ENCODE measurements at places on chromosomes 12 and 14. TPM values are rescaled to one million over a fixed set of nuclear protein-coding genes. Genes with fewer than 3 reads are reported as not detected.

Gene PLBD1
- 5.6 TPM for polyA plus RNA-seq

- H3K27me3 ChIP-seq, result peaks cover 4% of the 10 kb centered on the region
- DNase-seq, result peak; percentile 5
- no peaks in the 10 kb centered on the region for H3K36me3 ChIP-seq
- H3K4me1 ChIP-seq, result no peaks in the 10 kb centered on the region
- H3K4me3 ChIP-seq, result no peak overlapping the region
These were observed 143.4 kb downstream of the KIF26A start for GRCh38 chr14:104281768-104282301.

Gene TCL1A
- polyA plus RNA-seq, result not detected

Gene FAM216A
- polyA plus RNA-seq, result 4.0 TPM

DNA sequence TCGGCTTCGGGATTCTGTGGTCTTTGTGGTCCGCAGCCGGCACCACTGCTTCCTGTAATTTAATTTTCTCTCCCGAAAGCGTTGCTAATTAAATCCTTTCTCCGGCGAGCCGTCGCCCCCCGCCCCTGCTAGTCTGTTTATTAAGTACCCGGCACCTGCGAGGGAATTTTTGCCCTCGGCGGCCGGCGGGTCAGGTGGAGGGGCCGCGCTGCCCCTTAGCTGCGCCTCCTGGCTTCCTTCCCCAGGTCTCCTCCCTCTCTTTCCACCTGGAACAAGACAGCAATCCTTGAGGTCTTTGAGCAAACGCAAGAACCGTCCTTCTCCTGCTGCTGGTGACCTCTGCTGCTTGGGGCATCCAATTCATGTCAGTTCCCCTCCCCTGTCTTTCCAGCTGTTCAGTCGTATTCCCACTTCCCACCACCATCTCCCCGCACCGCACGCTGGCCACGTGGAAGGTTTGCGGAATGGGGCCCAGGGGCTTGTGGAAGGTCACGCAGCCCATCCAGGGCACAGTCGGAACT, 16.2 kb downstream of the ZDHHC22 start:
- H3K4me1 ChIP-seq, result peaks cover 39% of the 10 kb centered on the region
- no peaks in the 10 kb centered on the region for H3K27me3 ChIP-seq
- no peak overlapping the region for H3K27ac ChIP-seq

- H3K4me3 ChIP-seq, result no peak overlapping the region
- peaks cover 25% of the 10 kb centered on the region for H3K4me1 ChIP-seq
- no peaks in the 10 kb centered on the region for H3K36me3 ChIP-seq
- no peak for DNase-seq
- peak overlapping the region; percentile 79 for H3K27ac ChIP-seq
These were observed 34.6 kb upstream of the PYGL start for GRCh38 chr14:50978888-50979287.

- no peaks in the 10 kb centered on the region for H3K27me3 ChIP-seq
- H3K4me3 ChIP-seq, result no peak overlapping the region
- no peaks in the 10 kb centered on the region for H3K4me1 ChIP-seq
- no peak for DNase-seq
These were observed 585.6 kb upstream of the MIS18BP1 start for GRCh38 chr14:45838597-45838996.

Gene TBX3
- polyA plus RNA-seq, result 9.8 TPM

Gene LMO3
- polyA plus RNA-seq, result 0.17 TPM

Gene TAS2R31
- 0.13 TPM for polyA plus RNA-seq

Gene NPFF
- not detected for polyA plus RNA-seq

DNA sequence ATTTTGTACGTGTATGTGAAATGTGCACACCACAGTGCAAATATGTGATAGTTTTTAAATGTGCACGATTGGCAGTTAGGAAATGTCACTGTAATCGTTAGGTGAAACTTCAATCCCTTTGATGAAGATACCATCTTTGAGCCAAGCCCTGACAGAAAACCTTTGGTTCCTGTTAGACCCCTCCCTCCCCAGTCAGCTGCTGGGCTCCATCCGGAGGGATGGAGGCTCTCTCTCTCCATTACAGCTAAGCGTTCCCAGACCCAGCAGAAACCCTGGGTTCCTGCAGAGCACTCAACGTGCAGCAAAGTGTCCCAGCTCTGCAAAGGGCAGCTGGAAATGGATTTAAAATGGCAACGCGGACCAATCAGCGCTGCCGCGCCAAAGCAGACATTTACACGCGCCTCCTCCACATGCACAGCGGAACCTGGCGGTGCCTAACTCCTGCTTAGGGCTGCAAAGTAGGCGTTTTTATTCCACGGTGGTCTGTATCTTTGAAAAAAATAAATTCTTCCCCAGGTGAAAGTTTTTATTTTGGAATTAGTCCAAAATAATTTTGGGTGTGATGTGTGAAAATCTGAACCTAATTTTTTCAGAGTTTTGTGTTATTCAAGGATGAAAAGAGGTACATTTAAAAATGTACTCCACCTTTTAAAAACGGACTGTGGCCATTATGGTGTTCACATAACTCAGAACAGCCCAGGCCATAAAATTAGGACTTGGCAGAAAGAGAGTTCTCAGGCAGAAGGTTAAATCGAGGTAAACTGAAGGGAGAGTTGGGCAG, 1.4 kb upstream of the HMGA2 start:
- H3K4me3 ChIP-seq, result peak overlapping the region; percentile 67
- no peaks in the 10 kb centered on the region for H3K36me3 ChIP-seq
- DNase-seq, result no peak
- peaks cover 21% of the 10 kb centered on the region for H3K4me1 ChIP-seq

Gene SLCO1B1
- not detected for polyA plus RNA-seq

- H3K36me3 ChIP-seq, result no peaks in the 10 kb centered on the region
- H3K4me1 ChIP-seq, result no peaks in the 10 kb centered on the region
- no peak overlapping the region for H3K4me3 ChIP-seq
These were observed 30.1 kb upstream of the TSPAN11 start for GRCh38 chr12:30896461-30896860.

Gene MANSC4
- polyA plus RNA-seq, result not detected

DNA sequence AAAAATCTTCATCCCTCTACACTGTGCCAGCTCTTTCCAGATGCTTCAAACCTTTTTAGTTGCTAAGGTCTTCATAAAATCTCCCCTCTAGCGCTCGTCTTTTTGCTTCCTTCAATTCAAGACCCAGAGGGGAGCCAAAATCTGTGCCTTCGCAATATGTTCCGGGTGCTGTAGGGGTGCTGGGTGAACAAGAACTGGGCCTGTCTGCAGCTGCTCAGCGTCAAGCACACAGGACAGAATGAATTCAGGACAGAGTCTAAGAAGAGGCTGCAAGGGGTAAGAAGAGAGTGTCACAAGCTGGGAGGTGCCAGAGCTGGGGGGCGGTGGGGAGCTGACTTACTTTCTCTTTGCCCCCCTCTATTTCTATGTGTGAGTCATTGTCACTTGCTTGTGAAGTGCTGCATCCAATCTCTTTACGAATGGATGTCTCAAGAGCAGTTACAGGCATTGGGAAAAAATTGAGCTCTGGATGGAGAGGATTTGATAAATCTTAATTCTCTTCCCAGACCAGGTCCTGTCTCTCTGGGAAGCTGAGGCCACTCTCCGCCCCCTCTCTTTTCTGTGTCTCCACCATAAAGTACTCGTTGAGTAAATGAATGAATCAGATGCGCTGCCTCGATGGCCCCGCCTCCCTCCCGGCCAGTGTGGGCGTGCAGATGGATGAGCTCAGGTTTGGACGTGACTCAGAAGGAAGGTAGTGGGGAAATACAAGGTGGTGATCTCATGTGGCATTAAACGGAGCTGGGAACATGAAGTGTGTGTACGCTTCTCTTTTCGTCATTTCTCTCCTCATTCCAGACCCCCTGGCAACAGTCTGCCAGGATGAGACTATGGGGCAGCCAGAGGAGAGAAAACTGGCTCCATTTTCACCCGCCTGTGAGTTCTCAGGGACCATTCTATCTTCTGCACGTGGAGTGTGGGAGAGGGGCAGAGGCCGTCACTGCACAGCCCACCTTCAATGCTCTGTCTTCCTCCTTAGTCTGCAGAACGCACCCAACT, 91.3 kb downstream of the TSPAN9 start:
- no peaks in the 10 kb centered on the region for H3K27me3 ChIP-seq
- no peaks in the 10 kb centered on the region for H3K4me1 ChIP-seq
- no peaks in the 10 kb centered on the region for H3K36me3 ChIP-seq
- H3K27ac ChIP-seq, result no peak overlapping the region
- DNase-seq, result peak; percentile 42

DNA sequence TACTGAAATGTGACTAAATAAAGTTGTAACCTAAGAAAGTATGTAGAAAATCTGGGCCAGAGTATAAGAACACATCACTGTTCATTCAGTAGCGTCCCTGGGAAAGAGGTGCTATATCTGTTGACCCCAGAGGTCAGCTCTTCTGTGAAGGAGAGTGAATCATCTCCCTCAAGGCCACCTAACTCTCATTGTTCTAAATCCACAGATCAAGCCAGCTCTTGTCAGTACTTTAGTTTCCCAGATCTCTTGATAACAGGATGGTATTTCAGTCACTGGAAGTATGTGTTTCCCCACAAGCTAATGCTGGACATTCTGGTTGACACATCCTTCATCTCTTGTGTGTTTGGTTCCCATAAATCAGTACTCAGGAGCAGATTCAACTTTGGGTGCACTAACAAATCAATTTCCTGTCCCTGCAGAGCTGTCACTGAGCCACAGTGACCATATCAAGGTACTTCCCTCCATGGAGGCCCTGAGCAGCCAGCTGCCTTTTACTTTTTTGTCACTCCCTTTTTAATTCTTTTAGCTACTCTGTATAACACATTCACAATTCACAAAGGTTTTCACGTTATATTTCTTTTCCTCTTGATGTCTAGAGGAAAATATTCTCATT, 7.8 kb downstream of the KRT1 start:
- no peak overlapping the region for H3K27ac ChIP-seq
- no peaks in the 10 kb centered on the region for H3K27me3 ChIP-seq
- no peak for DNase-seq
- no peaks in the 10 kb centered on the region for H3K4me1 ChIP-seq

Gene DNAI7
- polyA plus RNA-seq, result 0.18 TPM

DNA sequence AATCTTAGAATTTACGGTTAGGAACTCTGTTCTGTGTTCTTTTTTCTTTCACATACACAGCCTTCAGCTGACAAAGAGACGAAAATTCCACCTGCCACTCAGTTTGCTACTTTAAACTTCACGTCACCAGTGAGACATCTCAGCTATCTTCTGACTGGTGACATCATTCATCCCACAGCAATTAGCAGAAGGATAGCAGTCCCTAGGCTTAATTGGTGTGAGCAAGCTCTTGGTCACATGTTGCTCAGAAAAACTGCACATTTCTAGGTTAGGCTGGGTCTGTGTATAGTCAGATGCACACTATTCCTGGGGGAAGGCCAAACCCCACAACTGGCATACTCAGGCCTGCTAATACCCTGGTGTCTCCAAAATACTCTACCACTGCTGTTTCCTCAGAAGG, 23.9 kb downstream of the SLC7A7 start:
- H3K4me3 ChIP-seq, result no peak overlapping the region
- H3K27ac ChIP-seq, result peak overlapping the region; percentile 32

Gene SLC11A2
- 18.8 TPM for polyA plus RNA-seq

GRCh38 chr12:115823635-115824034, 453.9 kb downstream of the MED13L start:
- no peaks in the 10 kb centered on the region for H3K27me3 ChIP-seq
- H3K4me3 ChIP-seq, result no peak overlapping the region
- peaks cover 3% of the 10 kb centered on the region for H3K4me1 ChIP-seq
- H3K36me3 ChIP-seq, result no peaks in the 10 kb centered on the region
- H3K27ac ChIP-seq, result peak overlapping the region; percentile 30

- peak overlapping the region; percentile 93 for H3K27ac ChIP-seq
- H3K4me1 ChIP-seq, result peaks cover 33% of the 10 kb centered on the region
- H3K27me3 ChIP-seq, result no peaks in the 10 kb centered on the region
- peaks cover 4% of the 10 kb centered on the region for H3K36me3 ChIP-seq
- peak overlapping the region; percentile 72 for H3K4me3 ChIP-seq
- no peak for DNase-seq
These were observed 2.4 kb downstream of the NR4A1 start for GRCh38 chr12:52053536-52054209.

DNA sequence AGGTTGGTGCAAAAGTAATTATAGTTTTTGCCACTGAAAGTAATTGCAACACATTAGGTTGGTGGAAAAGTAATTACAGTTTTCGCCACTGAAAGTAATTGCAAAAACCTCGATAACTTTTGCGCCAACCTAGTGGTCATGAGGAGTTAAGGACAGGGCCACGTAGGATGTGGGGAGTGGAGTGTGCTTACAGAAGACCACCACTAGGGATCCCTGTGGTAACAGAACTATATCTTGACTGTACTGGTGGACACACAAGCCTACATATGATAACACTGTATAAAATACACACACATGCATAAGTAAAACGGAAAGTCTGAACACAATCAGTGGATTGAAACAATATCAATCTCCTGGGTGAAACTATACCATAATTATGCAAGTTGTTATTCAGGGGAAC, 187.4 kb upstream of the ABCD2 start:
- no peaks in the 10 kb centered on the region for H3K36me3 ChIP-seq
- H3K27me3 ChIP-seq, result no peaks in the 10 kb centered on the region
- H3K27ac ChIP-seq, result no peak overlapping the region
- DNase-seq, result no peak
- H3K4me1 ChIP-seq, result no peaks in the 10 kb centered on the region
- no peak overlapping the region for H3K4me3 ChIP-seq

Gene KCNMB4
- 0.82 TPM for polyA plus RNA-seq

Gene CD4
- polyA plus RNA-seq, result 0.91 TPM

Gene RAPGEF3
- polyA plus RNA-seq, result 29.9 TPM

DNA sequence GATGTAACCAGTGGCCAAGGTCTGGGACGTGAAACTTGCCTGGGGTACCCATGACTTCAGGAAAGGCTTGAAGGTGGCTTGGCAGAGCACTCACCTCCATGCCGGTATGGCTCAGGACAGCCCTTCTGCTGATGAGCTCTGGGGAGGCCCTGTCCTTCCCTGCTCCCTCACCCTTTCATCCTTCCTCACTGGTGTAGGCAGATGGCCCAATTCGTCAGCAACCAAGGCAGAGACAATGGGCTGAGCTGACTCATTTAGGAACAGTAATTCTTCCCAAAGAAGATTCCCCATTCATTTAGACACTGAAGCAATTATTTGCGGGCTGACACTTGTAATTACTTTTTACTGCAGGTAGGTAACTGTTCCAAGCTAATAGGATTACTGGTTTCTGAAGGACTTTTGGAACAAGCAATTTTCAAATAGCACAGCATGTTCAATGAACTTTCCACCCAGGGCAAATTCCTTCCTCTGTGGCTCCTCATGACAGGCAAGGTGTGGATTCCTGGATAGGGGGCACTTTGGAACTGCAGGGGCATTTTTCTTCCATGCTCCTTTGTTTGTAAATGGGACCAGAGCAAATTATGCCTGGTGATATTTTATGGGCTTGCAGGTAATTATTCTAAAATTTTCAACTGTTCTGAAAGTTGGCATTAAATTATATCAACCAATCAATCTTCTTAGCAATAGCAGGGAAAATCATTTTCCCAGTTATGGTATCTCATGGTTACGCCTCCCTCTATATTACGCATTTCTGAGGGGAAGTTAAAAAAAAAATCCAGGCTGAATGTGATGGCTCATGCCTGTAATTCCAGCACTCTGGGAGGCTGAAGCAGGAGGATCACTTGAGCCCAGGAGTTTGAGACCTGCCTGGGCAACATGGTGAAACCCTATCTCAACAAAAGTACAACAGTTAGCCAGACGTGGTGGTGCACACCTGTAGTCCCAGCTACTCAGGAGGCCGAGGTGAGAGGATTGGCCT, 24.1 kb upstream of the NRDE2 start:
- H3K4me3 ChIP-seq, result no peak overlapping the region
- no peaks in the 10 kb centered on the region for H3K36me3 ChIP-seq
- H3K27me3 ChIP-seq, result no peaks in the 10 kb centered on the region
- no peaks in the 10 kb centered on the region for H3K4me1 ChIP-seq
- no peak overlapping the region for H3K27ac ChIP-seq

Gene SYT1
- polyA plus RNA-seq, result not detected

Gene MYF5
- polyA plus RNA-seq, result 1.3 TPM

- peaks cover 18% of the 10 kb centered on the region for H3K4me1 ChIP-seq
- no peaks in the 10 kb centered on the region for H3K36me3 ChIP-seq
- H3K4me3 ChIP-seq, result no peak overlapping the region
These were observed 1.8 kb upstream of the CEP170B start for GRCh38 chr14:104863131-104863862.

GRCh38 chr12:131455581-131456110, 255.2 kb upstream of the SFSWAP start:
- H3K4me1 ChIP-seq, result no peaks in the 10 kb centered on the region
- H3K4me3 ChIP-seq, result no peak overlapping the region
- no peak overlapping the region for H3K27ac ChIP-seq
